ENCODE measurements at places on chromosomes 7 and 10. TPM values are rescaled to one million over a fixed set of nuclear protein-coding genes. Genes with fewer than 3 reads are reported as not detected.

Gene ITPRIP
- total RNA-seq = 18.7 TPM

Gene DYNC1I1
- 0.69 TPM for total RNA-seq

Gene NKX6-2
- not detected for total RNA-seq

Gene TMEM184A
- not detected for total RNA-seq

Gene PKD2L1
- total RNA-seq = not detected

Gene ADAMTS14
- 3.6 TPM for total RNA-seq

Gene DGKI
- total RNA-seq = 15.5 TPM

Gene NSUN6
- 9.5 TPM for total RNA-seq

Gene CPN1
- total RNA-seq = not detected

Gene ANKRD22
- total RNA-seq = not detected

Gene CYREN
- total RNA-seq = 36.2 TPM

Gene TMEM176A
- total RNA-seq = not detected

Gene SFXN3
- total RNA-seq = 73.7 TPM

Gene AMZ1
- 0.30 TPM for total RNA-seq

Gene EGFR
- total RNA-seq = 60.3 TPM

Gene PHYHIPL
- total RNA-seq = not detected

Gene CLDN15
- 2.9 TPM for total RNA-seq

Gene HOXA10
- 13.7 TPM for total RNA-seq

Gene SAMD9L
- total RNA-seq = 17.0 TPM

Gene VGF
- total RNA-seq = 3.0 TPM

Gene SPDYE18
- not detected for total RNA-seq

Gene ACSM6
- not detected for total RNA-seq

Gene ZNF239
- 7.1 TPM for total RNA-seq

Gene GJD4
- total RNA-seq = not detected

Gene PTPRE
- total RNA-seq = 9.5 TPM

Gene OR13A1
- not detected for total RNA-seq

Gene CRHR2
- not detected for total RNA-seq

Gene MRM2
- total RNA-seq = 13.4 TPM

Gene ZNF365
- total RNA-seq = 2.8 TPM

Gene PLAU
- total RNA-seq = 56.4 TPM

Gene PDK4
- total RNA-seq = under 0.01 TPM

Gene SMIM30
- 60.3 TPM for total RNA-seq

Gene LRWD1
- 21.1 TPM for total RNA-seq

Measured in smooth muscle cell of the umbilical artery (primary cell).